ENCODE measurements at places on chromosomes 1 and 21.

DNA sequence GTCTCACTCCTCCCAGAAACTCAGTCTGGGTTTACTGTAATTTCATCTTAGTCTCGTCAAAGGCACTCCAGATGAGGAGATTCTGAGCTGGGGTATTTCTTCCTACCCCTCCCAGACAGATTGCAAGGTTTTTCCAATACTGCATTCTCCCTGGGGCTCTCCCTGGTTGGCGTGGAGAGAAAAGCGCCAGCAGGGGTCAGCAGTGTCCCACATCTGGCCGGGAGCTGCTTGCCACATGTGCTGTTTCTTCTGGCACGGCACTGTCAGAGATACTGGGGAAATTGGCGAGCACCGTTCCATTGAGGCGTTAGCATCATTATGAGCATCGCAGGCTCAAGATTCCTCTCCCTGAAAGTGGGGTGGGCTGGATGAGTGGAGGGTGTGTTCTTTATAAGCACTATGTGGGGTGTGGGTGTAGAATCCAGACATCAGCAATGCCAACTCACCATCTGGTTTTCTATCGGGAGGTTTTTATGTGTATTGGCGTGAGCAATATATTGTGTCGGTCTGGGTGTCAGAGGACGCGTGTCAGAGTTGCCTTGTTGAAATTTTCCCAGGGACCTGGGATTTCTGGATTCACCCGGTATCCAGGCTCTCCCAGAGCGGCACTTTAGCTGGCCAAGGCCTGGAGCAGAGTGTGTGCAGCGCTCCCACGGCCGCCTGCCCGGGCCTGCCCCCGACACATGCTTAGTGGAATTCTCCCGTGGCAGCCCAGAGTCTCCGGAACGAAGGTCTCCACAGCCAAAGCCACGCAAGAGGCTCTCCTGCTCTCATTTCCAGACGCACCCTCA, 8.0 kb upstream of the NAV1 start:
- DNase-seq = peak; percentile 49

GRCh38 chr1:13577846-13578245, 5.8 kb upstream of the PDPN start:
- no peak for DNase-seq

DNA sequence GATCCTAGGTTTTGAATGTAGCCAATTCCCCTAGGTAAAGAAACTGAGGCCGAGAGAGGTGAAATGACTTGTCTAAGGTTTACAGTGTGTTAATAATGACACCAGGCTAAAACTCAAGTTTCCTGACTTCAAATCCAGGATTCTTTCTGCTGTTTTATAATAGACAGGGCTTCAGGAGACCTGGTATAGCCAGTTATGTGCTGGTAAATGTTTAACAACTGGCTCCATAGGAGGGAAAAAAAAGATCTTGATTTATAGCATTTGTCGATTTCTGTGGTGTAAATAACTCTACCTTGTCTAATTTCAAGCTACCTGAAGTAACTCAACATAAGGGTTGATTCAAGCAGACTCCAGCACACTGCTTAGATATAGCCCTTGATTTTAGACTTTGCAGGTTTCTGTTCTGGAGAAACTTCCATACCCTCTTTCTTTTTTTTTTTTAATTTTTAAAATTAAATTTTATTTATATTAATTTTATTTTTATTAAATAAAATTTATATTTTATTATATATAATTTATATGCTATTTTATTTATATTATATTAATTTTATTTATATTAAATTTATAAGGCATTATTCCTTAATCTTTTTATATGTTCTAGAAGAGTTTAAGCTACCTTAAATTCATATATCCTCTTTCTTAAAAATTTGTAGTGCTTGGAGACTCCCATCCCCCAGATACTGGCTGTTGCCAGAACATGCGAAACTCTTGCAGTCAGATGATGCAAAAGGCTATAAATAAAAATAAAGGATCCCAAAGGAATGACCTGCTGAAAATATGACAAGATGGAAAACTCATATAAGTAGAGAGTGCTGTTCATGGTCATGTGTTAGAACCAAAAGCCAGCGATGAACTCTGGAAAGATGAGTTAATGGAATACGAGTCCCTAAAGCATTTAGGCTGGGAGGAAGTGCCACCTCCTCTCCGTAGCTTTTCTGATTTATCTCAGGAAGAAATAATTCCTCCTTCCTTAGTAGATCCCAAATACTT, 35.4 kb upstream of the SRSF10 start:
- DNase-seq = no peak

DNA sequence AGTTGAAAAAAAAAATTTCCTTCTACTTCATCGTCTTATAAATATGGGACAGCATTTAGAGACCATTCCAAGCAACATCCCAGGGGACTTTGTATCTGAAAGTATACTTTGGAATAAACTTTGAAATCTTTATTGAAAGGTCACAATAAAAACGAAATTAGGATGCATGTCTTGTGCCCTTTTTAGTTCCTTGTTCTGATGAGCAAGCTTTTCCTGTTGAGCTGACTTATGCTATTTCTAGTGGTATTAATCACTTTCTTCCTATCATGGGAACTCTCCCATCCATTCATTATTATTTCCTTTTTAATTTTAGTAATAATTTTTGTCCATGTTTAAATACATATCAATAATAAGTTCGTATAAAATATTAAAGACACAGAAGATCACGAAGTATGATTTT, 4.0 kb upstream of the GBP2 start:
- DNase-seq = no peak

DNA sequence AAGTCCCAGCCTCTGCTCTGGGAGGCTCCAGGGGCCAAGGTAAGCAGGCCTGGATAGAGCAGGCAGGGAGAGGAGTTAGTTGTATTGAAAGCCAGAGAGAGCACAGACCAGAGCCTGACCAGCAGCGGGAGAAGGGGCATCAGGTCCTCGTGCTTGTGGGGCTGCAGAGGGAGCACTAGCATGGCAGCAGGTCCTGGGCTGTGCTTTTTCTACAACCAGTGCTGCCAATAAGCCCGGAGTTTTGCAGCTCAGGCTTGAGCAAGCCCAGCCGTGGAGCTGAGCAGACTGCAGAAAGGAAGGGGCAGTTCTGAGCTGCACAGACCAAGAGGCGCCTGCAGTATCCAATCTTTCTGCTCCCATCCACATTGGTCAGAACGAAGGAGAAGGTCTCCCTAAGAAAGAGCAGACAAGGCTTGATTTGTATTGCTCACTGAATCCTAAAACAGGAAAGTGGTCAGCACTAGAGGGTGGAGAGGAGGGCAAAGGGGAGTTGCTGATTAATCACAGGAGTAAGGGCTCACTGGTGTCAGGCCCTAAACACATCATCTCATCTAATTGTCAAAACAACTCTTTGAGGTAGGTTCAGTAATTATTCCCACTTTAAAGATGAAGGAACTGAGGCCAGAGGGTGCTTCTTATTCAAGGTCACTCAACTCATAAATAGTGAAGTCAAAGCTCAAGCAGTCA, 2.7 kb downstream of the DENND2D start:
- DNase-seq = no peak

- DNase-seq = no peak
These were observed 545.2 kb upstream of the CAMK1G start for GRCh38 chr1:209038316-209038715.

DNA sequence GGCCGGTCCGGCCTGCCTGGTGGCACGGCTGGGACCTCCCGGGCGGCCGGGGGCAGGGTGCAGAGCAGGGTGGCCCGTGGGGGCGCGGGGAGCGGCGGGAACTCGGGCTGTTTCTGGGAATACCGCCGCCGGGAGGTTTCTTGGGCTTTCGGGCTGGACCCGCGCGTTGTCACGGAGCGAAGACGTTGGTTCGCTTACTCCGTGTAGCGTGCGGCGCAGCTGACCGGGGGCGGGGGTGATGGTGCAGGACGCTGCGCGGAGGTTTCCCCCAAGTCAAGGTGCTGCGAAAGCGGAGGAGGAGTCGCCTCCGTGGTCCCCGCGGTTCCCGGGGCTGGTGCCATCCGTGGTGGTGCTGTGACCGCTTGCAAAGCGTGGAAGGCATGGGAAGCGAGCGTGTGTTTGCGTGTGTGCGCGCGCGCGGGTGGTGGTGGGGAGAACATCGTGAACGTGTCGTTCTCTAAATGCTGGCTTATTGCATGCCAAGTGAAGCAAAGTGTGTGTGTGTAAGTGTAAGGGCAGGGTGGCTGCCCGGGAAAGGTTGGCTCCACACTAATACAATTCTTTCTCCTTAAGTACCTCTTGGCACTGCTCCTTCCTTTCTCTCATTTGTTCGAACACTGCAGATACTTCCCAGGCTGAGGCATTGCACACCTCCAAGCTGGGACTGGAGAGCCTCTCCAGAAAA, 1.1 kb downstream of the RYR2 start:
- peak; percentile 21 for DNase-seq

- no peak for DNase-seq
These were observed 179.3 kb upstream of the HMGB4 start for GRCh38 chr1:33684396-33685179.

- DNase-seq = no peak
These were observed 258.1 kb upstream of the RAB4A start for GRCh38 chr1:229012823-229013222.

- DNase-seq = no peak
These were observed 54.0 kb downstream of the TNR start for GRCh38 chr1:175689396-175689795.

DNA sequence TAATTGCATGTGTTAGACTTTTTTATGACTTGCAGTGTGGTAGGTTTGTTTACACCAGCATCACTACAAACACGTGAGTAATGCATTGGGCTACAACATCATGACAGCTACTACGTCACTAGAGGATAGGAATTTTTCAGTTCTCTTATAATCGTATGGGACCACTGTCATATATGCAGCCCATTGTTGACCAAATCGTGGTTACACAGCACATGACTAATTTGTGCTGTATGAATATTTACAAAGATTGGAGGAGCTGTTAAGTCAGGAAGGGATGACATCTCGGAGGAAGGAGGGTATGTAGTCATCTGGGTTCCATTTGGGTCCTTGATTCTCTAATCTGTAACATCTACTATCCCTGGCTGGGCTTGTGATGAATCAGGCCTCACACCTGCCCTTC, 270.9 kb downstream of the TNR start:
- no peak for DNase-seq

DNA sequence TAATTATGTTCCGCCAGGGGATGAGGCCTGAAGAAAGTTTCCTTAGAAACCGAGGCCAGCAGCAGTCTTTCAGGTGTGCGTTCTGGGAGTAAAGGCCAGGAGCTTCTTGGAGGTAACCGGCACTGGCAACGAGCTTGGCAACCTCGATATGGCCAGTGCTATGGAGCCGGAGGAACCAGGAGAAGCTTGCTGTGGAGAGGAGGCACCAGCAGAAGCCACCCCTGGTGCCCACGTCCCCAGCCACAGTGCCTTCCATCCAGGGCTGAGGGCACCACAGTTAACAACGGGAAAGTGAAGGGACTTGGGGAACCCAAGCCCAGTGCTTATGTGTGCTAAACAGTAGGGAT, 41.5 kb upstream of the LIN9 start:
- no peak for DNase-seq

DNA sequence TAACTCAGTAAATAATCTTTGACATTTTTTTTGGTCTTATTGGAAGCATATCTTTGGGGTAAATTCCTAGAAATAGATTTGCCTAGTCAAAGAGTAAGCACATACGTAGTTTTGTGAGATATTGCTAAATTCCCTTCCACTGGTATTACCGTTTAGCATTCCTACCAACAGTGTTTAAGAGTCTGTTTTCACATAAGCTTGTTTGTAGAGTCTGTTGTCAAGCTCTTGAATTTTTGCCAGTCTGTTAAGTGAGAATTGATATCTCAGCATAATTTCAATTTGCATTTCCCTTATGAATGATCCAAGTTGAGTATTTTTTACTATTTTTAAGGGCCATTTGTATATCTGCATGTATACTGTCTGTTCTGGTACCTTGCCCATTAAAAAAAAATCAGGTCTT, 37.0 kb upstream of the MPC2 start:
- DNase-seq = no peak

DNA sequence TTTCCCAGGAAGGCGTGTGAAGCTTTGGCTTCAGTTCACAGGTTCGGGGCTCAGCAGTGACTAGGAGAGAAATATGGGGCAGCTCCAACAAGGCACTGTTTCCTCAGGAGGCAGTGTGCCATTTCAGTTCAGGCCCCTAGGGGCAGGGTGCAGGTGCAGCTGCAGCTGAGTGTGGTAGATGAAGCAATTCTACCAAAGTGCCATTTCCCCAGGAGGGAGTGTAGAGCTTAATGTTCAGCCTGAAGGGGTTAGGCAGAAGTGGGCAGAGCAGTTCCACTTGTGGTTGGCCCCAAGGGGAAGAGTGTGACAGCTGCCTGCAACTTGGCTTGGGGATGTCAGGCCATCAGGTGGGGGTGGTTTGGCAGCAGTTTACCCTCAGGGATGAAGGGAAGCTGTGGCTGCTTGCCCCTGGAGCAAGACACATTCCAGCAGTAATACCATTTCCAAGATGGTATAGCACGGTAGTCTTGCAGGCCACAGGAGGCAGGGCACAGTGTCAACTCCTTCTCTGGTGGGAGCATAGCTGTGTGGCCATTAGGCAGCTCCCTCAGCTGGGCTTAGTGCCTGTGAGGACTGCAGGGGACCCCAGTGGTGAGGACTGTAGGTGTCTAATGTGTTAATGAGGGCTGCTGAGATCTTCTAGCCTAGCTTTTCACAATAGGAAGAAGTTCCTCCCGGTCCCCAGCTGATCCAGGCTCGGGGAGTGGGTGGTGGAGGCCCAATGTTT, 34.7 kb downstream of the RGSL1 start:
- DNase-seq = no peak

- DNase-seq = no peak
These were observed 37.3 kb upstream of the IRF2BP2 start for GRCh38 chr1:234647245-234647644.

GRCh38 chr1:94887603-94888171, 39.2 kb downstream of the CNN3 start:
- DNase-seq = no peak

DNA sequence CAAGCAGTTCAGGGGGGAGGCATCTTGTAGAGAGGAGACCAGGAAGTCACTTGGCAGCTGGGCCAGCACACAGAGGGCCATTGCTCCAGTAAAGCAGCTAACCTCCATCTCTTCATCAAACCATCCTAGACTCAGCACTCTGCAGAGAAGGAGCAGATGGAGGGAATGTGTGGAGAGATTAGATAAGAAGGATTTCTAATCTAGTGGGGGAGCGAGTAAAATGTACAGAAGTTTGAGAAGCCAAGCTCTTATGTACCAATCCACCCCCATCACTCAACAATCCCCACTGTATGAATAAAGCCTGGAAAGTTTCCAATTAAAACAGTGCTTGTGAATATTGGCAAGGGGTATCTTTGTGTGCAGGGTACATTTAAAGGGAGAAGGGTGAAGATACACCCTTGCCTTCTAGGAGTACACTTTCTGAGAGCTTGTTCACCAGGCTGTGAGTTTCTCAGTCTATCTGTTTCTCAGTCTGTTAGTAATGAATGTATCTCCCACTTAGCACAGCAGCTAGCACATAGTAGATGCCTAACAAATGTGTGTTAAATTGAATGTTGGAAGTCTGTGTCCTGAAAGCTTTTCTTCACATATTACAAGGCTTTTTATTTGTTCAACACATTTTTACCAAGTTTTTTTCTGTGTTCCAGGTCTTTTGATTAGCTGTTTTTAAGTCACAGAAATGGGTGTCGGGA, 142.7 kb upstream of the UBE2U start:
- no peak for DNase-seq

GRCh38 chr21:41901782-41902181, 22.6 kb upstream of the PRDM15 start:
- DNase-seq = no peak

- no peak for DNase-seq
These were observed 73.5 kb downstream of the OSBPL9 start for GRCh38 chr1:51690285-51690961.

GRCh38 chr1:108824051-108824450, 32.8 kb downstream of the AKNAD1 start:
- no peak for DNase-seq

GRCh38 chr1:168615965-168616364, 39.6 kb downstream of the XCL1 start:
- DNase-seq = no peak

- peak; percentile 11 for DNase-seq
These were observed 44.9 kb upstream of the COL6A2 start for GRCh38 chr21:46052703-46053651.
